ENCODE measurements at places on chromosomes 5 and 9. TPM values are rescaled to one million over a fixed set of nuclear protein-coding genes. Genes with fewer than 3 reads are reported as not detected.

The TRPM3 gene
- total RNA-seq: 0.02 TPM

The B4GALT1 gene
- 44.1 TPM for total RNA-seq

The SCGB3A2 gene
- total RNA-seq: not detected

The IL9 gene
- total RNA-seq: not detected

The FCN2 gene
- not detected for total RNA-seq

The EFNA5 gene
- total RNA-seq: not detected

The RNF38 gene
- 22.9 TPM for total RNA-seq

The NR5A1 gene
- not detected for total RNA-seq

The PHF24 gene
- not detected for total RNA-seq

The PKD2L2 gene
- total RNA-seq: not detected

The ADAM19 gene
- total RNA-seq: 39.3 TPM

The IL4 gene
- not detected for total RNA-seq

The MAMDC2 gene
- total RNA-seq: not detected

The ESM1 gene
- total RNA-seq: not detected

The PAM gene
- total RNA-seq: 37.6 TPM

The CNTFR gene
- not detected for total RNA-seq

The PCDHB10 gene
- not detected for total RNA-seq

The TPRN gene
- 2.6 TPM for total RNA-seq

The OR1J2 gene
- total RNA-seq: not detected

The CNTLN gene
- 0.25 TPM for total RNA-seq

The EPB41L4B gene
- total RNA-seq: 0.25 TPM

The TEX48 gene
- total RNA-seq: not detected

The IFNA21 gene
- not detected for total RNA-seq

The VLDLR gene
- total RNA-seq: 8.6 TPM

The CCNI2 gene
- 1.4 TPM for total RNA-seq

The HACD4 gene
- total RNA-seq: 1.6 TPM

The TTC16 gene
- total RNA-seq: 0.50 TPM

The F2RL2 gene
- not detected for total RNA-seq

The SAPCD2 gene
- 3.9 TPM for total RNA-seq

The INSYN2B gene
- not detected for total RNA-seq

The FGF10 gene
- total RNA-seq: not detected

The CD274 gene
- total RNA-seq: 14.2 TPM

The LRRC19 gene
- not detected for total RNA-seq

The SNCB gene
- total RNA-seq: not detected

The SPINK13 gene
- total RNA-seq: not detected

The PCDHA9 gene
- total RNA-seq: not detected
